NCI-H524 treated with DMSO at 0.1 percent for 48 hours (cell line): ENCODE measurements at places on chromosomes 7 and 10.

- no peak for DNase-seq
Measured at GRCh38 chr10:72310636-72311035, 36.9 kb downstream of the DDIT4 start.

DNA sequence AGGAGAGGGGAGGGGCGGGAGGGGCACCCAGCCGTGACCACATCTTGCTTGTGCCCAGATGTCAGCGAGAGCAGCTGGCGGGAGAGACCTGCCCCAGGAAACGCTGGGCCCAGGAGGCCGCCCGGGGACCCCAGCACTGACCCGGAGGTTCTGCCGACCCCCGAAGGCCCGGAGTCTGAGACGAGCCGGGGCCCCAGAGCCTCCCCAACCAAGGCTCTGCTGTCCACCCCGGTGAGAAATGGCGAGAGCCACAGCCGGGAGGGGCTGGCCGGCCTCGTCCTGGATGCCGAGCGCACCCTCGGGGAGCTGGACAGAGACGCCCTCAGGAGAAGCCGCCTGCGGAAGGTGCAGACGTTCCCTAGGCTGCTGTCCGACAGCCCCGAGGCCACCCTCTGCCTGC is 25.9 kb downstream of the KNDC1 start:
- DNase-seq, result no peak

- DNase-seq, result no peak
Measured at GRCh38 chr7:148277042-148277660, 313.4 kb upstream of the C7orf33 start.

DNA sequence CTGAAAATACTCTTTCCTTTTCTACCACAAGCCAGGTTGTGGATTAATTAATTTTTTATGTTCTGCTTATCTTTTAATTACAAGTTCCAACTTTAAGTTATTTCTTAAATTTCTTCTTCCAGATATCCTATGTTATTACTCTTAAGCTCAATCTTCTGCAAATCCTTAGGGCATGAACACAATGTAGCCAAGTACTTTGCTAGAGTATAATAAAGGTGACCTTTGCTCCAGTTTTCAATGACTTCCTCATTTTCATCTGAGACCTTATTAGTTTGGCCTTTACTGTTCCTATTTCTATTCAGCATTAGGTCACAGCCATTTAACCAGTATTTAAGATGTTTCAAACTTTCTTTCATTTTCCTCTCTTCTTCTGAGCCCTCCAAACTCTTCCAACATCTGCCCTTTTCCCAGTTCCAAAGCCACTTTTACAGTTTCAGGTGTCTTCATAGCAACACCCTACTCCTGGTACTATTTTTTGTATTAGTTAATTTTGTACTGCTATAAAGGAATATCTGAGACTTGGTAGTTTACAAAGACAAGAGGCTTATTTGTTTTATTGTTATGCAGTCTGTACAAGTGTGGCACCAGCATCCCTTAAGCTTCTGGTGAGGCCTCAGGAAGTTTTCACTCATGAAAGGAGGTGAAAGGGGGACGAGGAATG is 886.2 kb upstream of the GHITM start:
- no peak for DNase-seq

GRCh38 chr7:92135052-92135889 is 994 bp upstream of the CYP51A1 start:
- no peak for DNase-seq

DNA sequence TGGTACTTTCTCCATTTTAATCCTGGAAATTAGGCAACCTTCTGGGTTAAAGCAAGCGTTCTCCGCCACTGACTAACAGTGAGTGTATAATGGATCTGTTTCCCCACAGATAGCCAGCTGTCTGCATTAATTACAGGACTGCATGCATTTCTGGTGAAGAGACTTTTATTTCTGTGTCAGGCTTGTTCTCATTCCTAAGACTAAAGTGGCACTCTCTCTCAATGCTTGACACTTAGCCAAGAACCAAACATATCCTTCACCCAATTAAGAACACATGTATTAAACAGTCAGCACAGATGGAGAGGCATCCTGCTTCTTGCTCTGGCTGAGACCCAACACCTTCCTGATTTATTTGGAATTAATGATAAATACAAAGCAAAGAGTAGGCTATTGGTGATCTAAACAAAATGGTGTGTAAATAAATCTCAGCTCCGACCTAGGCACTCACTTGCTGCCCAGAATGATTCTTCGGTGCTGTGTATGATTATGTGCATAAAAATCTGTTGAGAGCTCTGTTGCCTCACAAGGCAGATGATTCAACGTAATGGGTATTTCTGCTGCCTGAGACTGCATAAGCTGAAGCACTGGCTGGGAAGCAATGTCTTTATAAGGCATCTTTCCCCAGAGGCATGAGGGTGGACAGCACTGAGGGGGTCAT is 16.8 kb downstream of the CALU start:
- DNase-seq, result peak; percentile 74

DNA sequence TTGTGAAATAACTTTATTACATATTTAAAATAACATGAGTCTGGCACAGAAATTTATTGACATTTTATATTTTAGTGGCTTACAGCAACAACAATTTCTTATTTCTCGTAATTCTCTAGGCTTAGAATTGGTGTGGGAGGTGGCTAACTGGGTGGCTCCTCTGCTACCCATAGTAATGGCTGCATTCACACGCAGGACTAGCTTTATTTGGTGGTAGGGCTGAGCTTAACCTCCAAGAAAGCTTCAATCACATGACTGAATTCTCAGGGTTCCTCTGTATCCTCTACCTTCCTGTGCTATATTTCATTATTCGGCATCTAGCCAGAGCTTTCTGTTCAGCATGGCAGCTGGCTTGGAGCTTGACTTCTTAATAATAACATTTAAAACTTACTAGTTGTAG is 138.8 kb downstream of the ZWINT start:
- no peak for DNase-seq
